ENCODE measurements at places on chromosomes 5 and 9. TPM values are rescaled to one million over a fixed set of nuclear protein-coding genes. Genes with fewer than 3 reads are reported as not detected.

The PCDHB4 gene
- not detected for total RNA-seq

The DMRT3 gene
- not detected for total RNA-seq

The LHX6 gene
- total RNA-seq = 0.60 TPM

The SLC26A2 gene
- 14.7 TPM for total RNA-seq

The CCL27 gene
- total RNA-seq = not detected

The ST8SIA4 gene
- 24.3 TPM for total RNA-seq

The PCDHGB7 gene
- 0.25 TPM for total RNA-seq

The HCN1 gene
- not detected for total RNA-seq

The GRM6 gene
- not detected for total RNA-seq

The APC gene
- total RNA-seq = 44.4 TPM

The LCP2 gene
- 311 TPM for total RNA-seq

The MAP1B gene
- not detected for total RNA-seq

The SPINK6 gene
- not detected for total RNA-seq

The GGTA1 gene
- not detected for total RNA-seq

The STING1 gene
- 65.3 TPM for total RNA-seq

The LECT2 gene
- not detected for total RNA-seq

The TRIM36 gene
- not detected for total RNA-seq

The CDC25C gene
- not detected for total RNA-seq

The SPATA31A3 gene
- total RNA-seq = not detected

The PLAC8L1 gene
- 1.8 TPM for total RNA-seq

The CYSRT1 gene
- total RNA-seq = 0.47 TPM

The PAEP gene
- total RNA-seq = not detected

The ISL1 gene
- not detected for total RNA-seq

The AHRR gene
- total RNA-seq = 5.8 TPM

The PCDH1 gene
- not detected for total RNA-seq

The KCNMB1 gene
- not detected for total RNA-seq

The EGFLAM gene
- not detected for total RNA-seq

The SLIT3 gene
- not detected for total RNA-seq

The ZDHHC21 gene
- total RNA-seq = 7.0 TPM

The DDX4 gene
- not detected for total RNA-seq

The C5orf58 gene
- not detected for total RNA-seq

The IL5 gene
- not detected for total RNA-seq

The GFI1B gene
- not detected for total RNA-seq

The FBXW5 gene
- 93.1 TPM for total RNA-seq

The TICAM2 gene
- not detected for total RNA-seq

The TGFBI gene
- total RNA-seq = 8.9 TPM

The IFNA2 gene
- not detected for total RNA-seq

The SHISAL2B gene
- total RNA-seq = not detected

The SUSD1 gene
- 2.5 TPM for total RNA-seq

The TTC1 gene
- 45.6 TPM for total RNA-seq

The LRRC26 gene
- total RNA-seq = not detected

The PTGER4 gene
- 28.2 TPM for total RNA-seq

The TAS2R1 gene
- not detected for total RNA-seq

The CAVIN4 gene
- 0.18 TPM for total RNA-seq

The HOMER1 gene
- 3.4 TPM for total RNA-seq

The PKD2L2 gene
- total RNA-seq = not detected

The RAB3C gene
- not detected for total RNA-seq

The UGT3A1 gene
- total RNA-seq = not detected

The TMCO6 gene
- total RNA-seq = 46.3 TPM

The NMUR2 gene
- total RNA-seq = not detected

The PRKACG gene
- total RNA-seq = not detected

The CEP72 gene
- total RNA-seq = 27.5 TPM
